ENCODE measurements at places on chromosomes 11 and 22.

- no peak for DNase-seq
These were observed 56.1 kb downstream of the MED15 start for GRCh38 chr22:20563466-20563906.

DNA sequence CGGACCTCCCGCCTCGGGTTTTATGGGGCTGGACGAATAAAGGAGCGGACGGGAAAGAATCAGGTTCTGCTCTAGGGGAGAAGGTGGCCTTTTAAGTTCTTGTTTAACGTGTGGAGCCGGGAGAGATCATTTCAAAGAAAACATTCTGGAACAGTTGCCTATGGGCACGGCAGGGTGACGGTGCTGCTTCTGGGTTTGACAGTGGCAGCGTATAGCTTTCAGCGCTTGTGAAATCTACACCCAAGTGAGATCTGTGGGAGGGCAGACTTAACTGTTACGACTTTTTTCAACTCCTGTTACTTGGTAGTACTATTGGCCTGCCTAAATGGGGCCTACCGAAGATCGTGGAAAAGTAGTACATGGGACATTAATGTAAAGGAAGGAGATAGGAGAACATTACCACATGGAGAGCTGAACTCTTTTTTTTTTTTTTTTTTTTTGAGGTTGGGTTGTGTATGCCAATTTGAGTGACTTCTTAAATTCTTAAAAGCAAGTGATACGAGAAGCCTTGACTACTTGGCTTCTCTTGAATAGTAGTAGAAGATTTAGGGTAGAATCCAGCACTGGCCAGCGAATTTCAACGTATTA is 743 bp downstream of the USP47 start:
- DNase-seq: peak; percentile 43

DNA sequence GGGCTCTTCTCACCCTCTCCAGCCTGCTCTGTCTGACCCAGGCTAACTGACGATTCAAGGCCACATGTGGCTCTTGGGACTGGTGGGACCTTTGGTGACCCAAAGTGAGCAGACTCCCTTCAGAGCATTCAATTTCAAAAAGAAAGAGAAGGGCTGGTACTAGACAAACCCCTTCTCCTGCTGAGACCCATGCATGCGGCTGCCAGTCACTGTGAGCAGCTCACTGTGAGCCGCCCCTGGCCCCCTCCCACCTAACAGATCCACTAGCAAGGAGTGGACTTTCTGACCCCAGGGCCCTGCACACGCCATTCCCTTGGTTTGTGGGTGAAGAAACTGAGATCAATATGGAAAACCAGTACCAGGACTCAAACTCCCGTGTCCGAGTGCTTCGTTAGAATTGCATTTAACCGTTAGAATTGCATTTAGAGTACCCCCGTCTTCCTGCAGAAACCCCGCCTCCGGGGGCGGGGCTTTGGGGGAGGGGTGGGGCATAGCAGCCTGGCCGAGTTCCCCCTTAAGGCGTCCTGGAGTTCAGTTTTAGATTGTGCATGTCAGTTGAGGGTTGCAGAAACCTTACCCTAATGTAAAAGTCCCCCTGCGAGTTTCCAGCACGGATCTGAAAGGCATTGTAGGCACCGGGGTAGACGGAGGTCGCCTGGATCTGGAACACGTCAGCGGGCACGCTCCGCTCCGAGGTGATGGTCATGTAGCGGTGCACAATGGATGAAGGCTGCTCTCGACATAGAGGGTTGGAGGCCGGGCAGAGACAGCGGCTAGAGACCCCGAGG is 5.1 kb downstream of the EFEMP2 start:
- DNase-seq: no peak

GRCh38 chr22:49848690-49849160 is 4.9 kb upstream of the ZBED4 start:
- no peak for DNase-seq

GRCh38 chr11:44512818-44513217 is 52.6 kb upstream of the CD82 start:
- no peak for DNase-seq
